ENCODE measurements at places on chromosomes 1 and 21.
A peak's percentile ranks its signal among the peaks of the same experiment; 100 is the strongest.

DNA sequence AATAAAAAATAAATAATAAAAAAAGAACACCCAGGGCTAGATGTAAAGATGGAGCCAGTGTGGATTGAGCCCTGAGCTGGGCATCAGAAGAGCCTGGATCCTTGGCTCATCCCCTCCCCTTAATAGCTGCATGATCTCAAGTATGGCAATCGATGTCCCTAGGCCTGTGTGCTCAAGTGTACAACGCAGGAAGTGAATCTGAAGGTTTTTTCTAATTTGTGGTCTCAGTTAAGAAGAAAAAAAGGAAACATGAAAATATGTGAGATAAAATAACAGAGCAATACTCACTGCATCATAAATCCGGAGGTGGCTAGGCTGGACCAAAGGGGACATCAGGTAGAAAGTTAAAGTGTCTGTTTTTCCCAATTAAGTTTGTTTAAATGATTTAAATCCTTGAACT lies 47.3 kb upstream of the SLC44A3 start:
- DNase-seq, result no peak

DNA sequence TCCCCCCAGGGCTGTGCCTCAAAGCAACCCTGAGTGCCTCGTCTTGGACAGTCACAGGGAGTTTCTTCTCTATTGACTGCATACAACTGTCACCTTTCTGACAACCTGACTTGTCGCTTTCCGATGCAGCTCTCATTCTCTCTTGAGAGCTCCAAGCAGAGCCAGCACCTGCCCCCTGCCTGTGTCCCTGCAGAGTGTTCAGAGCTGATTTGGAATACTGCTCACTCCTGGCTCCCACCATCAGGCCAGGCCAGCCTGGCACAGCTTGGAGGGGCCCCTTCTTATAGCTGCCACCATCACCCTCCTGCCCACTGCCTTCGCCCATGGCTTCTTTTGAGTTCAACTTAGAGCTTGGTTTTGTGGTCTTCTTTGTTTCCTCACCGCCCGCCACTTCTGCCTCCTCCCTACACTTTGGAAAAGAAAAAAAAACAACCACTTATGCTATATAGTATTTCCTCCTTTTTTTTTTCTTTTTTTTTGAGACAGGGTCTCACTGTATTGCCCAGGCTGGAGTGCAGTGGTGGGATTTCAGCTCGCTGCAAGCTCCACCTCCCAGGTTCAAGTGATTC lies 12.3 kb downstream of the NCF2 start:
- no peak for DNase-seq

GRCh38 chr21:15682186-15682895 lies 47.4 kb upstream of the USP25 start:
- DNase-seq, result no peak

DNA sequence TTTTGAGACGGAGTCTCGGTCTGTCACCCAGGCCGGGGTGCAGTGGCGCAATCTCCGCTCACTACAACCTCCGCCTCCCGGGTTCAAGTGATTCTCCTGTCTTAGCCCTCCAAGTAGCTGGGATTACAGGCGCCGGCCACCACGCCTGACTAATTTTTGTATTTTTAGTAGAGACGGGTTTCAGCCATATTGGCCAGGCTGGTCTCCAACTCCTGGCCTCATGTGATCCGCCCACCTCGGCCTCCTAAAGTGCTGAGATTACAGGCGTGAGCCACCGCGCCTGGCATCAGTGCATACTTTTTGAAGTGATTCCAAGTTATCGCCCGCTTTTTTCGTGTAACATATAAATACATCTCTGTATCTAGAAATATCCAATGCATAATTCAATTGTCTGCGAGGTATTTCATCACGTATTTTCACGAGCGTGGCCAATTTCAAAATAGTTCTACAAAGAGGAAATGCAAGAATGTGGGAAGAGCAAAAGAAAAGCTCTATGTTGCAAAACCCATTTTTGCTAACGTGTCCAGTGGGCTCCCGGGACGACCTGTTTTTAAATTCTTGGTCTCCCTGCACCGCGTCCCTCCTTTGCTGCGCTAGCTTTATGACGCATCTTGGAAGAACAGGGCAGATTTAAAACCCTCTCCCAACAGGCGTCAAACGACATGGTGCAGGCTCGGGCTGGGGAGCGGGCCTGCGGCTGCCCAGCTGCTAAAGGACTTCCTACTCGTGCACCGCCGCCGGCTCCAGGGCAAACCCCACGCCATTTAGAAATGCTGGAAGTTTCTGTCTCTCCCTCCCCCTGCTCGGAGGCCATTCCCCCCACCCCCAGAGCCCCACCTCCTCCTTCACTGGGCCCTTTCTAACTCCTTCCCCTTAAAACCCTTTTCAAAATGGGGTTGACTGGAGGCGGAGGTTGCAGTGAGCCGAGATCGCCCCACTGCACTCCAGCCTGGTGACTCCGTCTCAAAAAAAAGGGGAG lies 923 bp upstream of the IFNGR2 start:
- DNase-seq, result peak; percentile 44

GRCh38 chr1:236575523-236575922 lies 28.8 kb downstream of the HEATR1 start:
- DNase-seq, result no peak

GRCh38 chr1:75198761-75199160 lies 64.6 kb downstream of the LHX8 start:
- DNase-seq, result no peak

GRCh38 chr1:204260601-204261197 lies 46.9 kb upstream of the GOLT1A start:
- DNase-seq, result no peak

DNA sequence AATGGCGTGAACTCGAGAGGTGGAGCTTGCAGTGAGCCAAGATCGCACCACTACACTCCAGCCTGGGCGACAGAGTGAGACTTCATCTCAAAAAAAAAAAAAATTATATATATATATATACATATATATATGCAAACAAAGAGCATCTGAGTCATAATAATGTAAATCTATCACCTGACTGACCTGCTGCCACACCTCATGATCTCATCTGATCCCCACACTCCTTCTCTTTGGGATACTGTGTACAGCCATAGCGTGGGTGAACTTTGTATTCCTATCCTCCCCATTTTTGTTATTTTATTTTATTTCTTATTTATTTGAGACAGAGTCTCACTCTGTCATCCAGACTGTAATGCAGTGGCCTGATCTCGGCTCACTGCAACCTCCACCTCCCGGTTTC lies 2.6 kb upstream of the HDAC1 start:
- DNase-seq, result no peak

DNA sequence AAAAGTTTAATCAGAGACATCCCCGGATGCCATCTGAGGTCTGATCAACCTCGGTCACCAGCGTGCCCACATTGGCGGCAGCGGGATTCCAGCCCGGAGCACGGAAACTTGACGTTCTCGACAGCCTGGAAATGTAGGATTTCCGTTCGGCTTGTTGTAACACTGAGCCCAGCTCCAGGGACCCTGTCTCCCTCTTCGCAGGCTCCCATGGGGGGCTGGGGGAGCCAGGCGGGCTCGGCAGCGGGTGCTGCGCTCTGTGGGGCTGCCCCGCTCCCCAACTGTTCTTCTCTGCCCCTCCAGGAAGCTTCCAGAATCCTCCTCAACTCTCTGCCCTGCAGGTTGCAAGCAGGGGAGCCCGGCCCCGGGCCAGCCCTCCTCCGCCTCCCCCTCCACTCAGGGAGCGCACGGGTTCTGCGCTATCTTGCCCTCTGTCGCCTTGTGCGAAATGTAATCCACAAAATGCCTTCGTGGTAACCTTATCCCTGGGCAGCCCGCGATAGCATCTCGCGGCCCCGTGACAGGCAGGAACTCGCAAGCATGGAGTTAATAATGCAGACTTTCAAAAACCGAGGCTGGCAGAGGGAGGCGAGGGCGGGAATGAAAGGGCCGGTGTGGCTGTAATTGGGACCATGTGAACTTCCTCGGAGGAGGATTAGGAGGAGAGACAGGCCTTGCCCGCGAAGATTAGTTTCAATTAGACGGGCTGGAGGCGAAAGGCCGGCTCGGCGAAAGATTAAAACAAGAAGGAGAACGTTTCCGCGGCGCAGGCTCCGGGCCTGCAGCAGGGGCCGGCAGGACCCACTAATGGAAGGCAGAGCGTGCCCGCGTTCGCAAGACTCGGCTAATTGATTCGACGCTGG lies 53.9 kb upstream of the TTC34 start:
- DNase-seq, result no peak

- DNase-seq, result peak; percentile 25
Measured at GRCh38 chr1:177913762-177914540, 55.9 kb downstream of the SEC16B start.

- DNase-seq, result peak; percentile 3
Measured at GRCh38 chr21:15063081-15063813, 1.6 kb downstream of the NRIP1 start.

DNA sequence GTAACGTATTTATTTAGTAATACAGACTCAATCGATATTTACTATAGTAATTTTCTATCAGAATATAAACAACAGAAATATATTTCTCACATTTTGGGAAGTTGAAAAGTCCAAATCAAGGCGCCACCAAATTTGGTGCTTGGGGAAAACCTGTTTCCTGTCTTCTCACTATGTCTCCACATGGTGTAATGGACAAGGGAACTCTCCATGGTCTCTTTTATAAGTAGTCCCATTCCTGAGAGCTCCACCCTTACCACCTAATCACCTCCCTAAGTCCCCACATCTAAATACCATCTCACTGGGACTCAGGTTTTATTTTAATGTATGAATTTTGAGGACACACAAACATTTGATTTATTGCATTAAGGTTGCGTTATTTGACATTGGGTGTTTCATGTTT lies 848.0 kb downstream of the LTN1 start:
- no peak for DNase-seq

DNA sequence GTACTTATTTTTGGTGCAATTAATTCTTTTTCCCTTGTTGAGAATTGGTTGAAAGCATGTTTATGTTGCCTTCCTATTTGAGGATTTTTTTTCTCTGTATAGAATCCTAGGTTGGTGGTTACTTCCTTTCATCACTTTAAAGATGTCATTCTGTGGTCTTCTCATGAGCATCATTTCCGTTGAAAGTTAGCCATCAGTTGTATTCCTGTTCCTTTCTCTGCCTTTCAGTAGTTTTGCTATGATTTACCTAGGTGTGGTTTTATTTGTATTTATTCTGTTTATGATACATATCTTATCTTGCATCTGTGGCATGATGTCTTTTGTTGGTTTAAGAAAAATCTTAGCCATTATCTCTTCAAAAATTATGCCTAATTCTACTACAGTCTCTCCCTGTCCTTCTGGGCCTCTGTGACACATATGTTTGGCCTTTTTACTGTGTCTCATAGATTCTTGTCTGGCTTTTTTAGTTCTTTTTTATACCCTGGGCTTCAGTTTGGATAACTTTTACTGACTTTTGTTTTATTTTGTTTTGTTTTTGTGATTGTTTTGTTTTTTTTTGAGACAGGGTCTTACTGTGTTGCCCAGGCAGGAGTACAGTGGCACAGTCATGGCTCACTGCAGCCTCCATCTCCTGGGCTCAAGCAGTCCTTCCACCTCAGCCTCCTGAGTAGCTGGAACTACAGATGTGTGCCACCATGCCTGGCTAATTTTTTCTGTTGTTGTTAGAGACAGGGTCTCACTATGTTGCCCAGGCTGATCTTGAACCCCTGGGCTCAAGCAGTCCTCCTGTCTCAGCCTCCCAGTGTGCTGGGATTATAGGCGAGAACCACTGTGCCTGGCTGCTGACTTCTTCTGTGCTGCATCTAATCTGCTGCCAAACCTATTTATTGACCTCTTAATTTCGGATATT lies 24.1 kb downstream of the PTGFRN start:
- DNase-seq, result no peak

- no peak for DNase-seq
Measured at GRCh38 chr1:193656841-193657240, 470.4 kb upstream of the B3GALT2 start.

Data from MG63 (cell line).